Stimulated activated naive CD4-positive, alpha-beta T cell (primary cell): ENCODE measurements at places on chromosomes 3 and 15.
A peak's percentile ranks its signal among the peaks of the same experiment; 100 is the strongest.

- DNase-seq: peak; percentile 98
Measured at GRCh38 chr3:196711838-196712513, at the start of the genes CEP19 and PIGX. TSS of gene CEP19 (minus strand) at chr3:196712250. CDS start at chr3:196708657, 3,593 bp downstream. TSS of gene PIGX (plus strand) at chr3:196712377.

DNA sequence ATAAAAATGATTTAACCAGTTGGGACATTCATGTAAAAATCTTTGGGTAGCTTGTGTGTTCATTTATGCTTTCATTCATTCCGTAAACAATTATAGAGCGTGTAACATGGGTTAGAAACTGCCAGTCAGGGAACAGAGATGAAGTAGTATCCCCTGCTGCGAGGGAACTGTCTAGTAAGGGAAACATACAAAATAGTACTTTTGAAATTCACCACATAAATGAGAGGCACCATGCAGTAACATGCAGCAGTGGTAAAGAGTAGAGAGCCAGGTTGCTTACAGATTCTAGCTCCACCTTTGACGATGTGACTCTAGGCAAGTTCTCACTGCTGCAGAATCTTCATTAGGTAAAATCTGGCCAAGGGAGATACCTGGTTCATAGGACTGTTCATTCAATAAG lies 938 bp downstream of the DZIP3 start:
- peak; percentile 46 for DNase-seq

GRCh38 chr3:144626835-144627234 lies 655.2 kb downstream of the DIPK2A start:
- DNase-seq: no peak

GRCh38 chr3:127071597-127072001 lies 88.7 kb downstream of the PLXNA1 start:
- no peak for DNase-seq

DNA sequence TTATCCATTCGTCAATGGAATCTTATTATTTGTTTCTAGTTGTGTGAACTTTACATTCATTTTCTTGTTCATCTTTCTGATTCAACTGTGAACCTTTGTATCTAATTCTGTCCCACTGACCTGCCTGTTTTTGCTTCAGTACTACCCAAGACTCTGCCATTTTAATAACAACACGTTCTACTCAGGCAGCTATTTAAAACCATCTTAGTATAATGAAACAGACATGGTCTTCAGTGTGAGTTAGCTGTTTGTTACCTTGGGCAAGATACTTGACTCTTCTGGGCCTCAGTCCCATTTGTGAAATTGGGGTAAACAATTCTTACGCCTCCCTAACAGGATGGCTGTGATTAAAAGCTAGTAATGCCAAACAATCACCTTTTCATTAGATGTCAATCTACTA lies 1.6 kb downstream of the BTBD1 start:
- DNase-seq: no peak

DNA sequence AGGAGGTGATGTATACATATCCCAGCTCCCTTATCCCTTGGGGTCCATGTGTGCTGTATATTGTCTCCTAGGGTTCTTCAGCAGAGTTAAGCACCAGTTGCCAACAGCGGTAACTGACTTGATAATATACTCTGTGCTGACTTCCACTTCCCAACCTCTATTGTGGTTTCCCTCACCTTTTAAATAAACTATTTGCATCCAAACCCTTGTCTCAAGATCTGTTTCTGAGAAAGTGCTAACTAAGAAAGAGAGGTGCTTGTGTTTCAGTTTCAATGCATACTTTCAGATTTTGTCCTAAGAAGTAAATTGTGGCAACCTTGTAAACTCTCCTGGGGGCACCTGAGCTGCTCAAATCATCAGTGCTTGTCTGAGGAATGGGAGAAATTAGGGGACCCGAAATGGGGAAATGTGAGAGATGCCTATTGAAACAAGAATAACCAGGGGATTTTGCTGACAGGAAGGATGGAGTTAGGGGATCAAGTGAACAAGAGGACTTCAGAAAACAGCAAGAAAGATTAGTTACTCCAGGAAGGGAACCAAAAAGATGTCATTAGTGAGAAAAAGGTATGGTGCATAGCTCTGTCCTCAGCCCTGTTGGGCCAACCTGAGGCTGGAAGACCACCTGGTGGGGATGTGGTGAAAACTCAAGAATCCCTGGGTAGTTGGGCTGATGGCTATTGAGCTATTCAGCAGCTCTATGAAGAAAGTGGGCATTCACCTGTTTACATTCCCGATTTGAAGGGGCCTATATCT lies 50.9 kb upstream of the MRPL3 start:
- DNase-seq: no peak
